ENCODE measurements at places on chromosomes 6 and 20. TPM values are rescaled to one million over a fixed set of nuclear protein-coding genes. Genes with fewer than 3 reads are reported as not detected.

LGSN gene
- not detected for total RNA-seq

MUC22 gene
- not detected for total RNA-seq

ADAM33 gene
- 145 TPM for total RNA-seq

DNA sequence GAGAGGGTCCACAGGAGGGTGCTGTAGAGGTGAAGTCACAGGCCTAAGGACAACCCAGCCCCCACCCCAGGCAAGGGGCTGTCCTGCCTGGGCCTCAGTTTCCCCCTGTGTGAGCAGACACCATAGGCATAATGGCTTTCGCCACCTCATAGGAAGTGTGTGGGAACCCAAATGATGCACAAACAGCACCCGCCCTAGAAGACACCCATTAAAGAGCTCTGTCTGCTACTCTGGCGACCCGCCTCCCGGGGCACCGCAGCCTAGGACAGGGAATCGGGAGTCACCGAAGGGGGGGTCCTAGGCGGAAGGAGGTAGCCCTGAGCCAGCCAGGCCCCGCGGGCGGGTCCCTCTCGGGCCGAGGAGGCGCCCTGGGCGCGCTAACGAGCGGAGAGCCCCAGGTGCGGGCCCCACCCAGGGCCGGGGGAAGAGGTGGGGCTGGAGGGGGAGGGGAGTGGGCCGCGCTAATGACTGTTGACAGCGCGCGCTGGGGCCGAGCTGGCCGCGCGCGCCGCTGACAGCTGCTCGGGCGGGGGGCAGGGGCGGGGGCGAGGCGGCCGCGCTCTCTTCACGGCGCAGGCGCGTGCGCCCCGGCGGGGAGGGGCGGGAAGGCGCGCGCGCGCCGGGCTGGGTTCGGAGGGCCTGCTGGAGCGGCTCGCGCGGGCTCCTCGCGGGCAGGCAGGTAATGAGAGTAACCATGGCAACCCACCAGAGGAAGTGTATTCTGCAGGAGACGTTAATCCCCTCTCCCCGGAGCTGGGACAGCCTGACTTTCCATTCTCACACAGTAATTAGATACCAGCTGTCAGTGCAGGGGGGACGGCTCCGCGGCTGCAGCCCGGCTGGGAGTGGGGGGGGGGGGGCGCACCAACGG, 48.9 kb downstream of the NOL4L start:
- no peak for DNase-seq

DNA sequence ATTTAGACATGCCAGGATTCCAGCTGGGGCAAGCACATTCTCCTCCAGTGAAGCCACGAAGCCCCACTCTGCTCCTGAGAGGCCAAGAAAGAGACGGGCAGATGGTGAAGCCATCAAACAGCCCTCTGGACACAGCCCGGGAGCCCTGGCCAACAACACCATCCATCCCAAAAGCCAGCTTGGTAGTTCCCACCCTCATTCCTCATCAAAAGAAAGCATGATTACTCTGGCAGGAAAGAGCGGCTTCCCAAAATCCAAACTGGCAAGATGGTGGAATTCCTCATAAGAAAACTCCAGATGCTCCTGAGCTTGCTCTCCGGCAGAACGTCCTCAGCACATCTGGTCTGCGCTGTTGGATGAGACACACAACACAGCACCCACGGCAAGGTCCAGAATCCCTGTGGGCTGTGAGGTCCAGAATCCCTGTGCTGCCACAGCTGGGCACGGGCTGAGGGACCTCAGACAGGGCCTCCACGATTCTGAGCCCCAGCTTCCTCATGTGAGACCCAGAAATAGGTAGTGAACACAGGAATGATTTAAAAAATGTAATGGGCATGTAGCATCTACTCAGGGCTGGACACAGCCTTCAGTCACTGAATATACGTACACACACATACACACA, 52.6 kb downstream of the THBS2 start:
- DNase-seq, result no peak
